ENCODE measurements at places on chromosomes 13 and 19.

GRCh38 chr19:44671400-44671799 is at the start of gene CEACAM19:
TSS of gene CEACAM19 (plus strand) at chr19:44671482. CDS start at chr19:44671932, 450 bp downstream.
- no peak for DNase-seq

DNA sequence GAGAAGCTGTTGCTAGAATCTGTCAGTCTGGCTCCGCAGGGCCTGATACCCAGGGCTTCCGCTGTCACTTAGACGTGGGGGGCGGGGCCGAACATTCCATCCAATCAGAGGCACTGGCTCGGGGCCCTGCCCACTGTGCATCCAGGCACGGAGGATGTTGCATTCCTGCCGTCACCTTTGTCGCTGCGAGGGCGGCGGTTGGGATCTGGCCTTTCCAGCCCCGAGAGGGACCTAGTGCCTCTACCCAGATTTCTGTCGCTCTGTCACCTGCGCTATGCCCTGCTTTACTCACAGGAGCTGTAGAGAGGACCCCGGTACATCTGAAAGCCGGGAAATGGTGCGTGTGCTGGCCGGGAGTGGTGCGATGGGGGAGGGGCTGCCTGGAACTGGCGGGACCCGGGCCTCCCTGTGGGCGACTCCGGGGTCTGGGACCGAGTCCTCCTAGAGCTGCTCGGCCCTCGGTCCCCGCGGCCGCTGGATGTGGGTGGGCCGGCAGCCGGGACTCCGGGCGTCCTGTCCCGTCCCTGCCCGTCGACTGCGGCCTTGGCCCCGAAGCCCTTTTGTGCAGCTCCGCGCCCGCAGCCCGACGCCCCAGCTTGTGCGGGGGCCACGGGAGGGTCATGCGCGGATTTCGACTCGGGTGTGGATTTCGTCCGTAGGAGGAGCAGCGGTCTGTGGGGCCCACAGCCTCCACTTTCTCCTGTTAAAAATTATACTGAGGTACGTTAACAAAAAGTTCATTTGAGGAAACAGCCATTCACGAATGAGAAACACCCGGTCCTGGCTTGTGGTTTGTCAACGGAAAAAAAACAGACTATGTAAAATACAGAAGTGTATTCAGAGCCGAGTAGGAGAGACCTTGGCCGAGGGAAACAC is at the start of gene ZNF439:
Gene ZNF439, plus strand, starts transcription at position 133 of the 876 bp plus-strand sequence. Its CDS starts 142 bp downstream, at position 275.
- DNase-seq, result peak; percentile 80

- no peak for DNase-seq
These were observed 101.4 kb upstream of the GPR12 start for GRCh38 chr13:26861941-26862340.

GRCh38 chr19:52492201-52492993 is 35.1 kb upstream of the ZNF808 start:
- DNase-seq, result no peak

- peak; percentile 92 for DNase-seq
These were observed 5.2 kb upstream of the CEACAM18 start for GRCh38 chr19:51473009-51473707.

GRCh38 chr13:42880056-42880605 is 98.7 kb downstream of the FAM216B start:
- DNase-seq, result no peak

DNA sequence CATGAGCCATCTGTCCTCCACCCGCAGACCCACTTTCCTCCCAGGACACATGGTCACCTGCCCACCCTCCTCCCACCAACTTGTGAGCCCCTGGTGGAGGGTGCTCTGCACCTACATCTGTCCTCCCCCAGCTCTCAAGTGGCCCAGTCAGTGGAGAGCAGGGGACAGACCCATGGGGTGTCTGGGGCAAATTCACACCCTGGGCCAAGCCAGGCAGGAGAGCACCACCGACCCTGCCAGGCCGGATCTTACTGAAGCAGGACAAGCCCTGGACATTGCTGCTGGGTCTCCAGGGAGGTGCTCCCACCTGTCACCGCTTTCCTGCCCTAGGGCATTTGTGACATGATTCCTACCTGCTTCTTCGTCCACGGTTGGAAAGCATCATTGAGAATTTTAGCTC is 221.6 kb downstream of the TUBA3C start:
- DNase-seq, result no peak

GRCh38 chr19:5993201-5993600 is 15.3 kb upstream of the RANBP3 start:
- DNase-seq, result no peak

DNA sequence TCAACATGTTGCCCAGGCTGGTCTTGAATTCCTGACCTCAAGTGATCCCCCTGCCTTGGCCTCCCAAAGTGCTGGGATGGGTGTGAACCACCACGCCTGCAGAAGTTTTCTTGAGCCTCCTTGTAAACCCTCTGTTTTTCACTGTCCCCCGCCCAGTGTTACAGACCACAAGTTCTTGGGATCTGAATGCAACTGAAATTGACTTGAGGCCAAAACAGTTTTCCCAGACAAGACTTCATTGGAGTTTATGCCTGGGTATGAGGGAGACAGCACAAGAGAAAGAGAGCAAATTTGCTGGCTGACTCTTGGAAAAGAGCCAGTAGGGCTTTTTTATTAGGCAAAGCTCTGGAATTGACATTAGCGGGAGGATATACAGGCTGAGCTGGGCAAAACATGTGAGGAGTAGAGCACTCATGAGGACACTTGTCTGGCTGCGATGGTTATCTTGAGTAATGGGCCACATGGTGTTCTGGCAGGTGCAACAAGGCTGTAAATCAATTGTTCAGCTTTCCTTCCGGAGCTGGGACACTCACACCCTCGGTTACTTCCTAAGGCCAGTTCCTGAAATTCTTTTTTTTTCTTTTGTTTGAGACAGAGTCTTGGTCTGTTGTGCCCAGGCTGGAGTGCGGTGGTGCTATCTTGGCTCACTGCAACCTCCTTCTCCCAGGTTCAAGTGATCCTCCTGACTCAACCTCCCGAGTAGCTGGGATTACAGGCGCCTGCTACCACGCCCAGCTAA is 12.7 kb upstream of the HNRNPL start:
- no peak for DNase-seq

GRCh38 chr19:49152119-49152550 is 3.1 kb downstream of the HRC start:
- no peak for DNase-seq

GRCh38 chr13:41398494-41399170 is 58.7 kb upstream of the RGCC start:
- DNase-seq, result no peak

DNA sequence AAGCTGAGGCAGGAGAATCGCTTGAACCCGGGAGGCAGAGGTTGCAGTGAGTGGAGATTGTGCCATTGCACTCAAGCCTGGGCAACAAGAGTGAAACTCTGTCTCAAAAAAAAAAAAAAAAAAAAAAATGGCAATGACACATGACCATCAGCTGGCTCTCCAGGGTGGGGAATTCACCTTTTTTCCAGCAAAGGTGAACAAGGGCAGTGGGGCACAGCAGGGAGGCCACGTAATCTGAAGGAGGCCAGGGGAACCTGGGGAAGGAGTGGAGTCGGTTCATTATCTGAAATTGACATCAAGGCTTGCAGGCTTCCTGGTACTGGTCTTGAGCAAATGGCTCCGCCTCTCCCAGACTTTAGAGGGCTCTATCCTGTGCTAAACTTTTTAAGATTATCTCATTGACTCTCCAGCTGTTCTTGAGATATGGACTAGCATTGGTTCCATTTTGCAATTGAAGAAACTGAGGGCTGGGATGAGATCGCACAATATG is 28.1 kb downstream of the KEAP1 start:
- DNase-seq, result no peak

DNA sequence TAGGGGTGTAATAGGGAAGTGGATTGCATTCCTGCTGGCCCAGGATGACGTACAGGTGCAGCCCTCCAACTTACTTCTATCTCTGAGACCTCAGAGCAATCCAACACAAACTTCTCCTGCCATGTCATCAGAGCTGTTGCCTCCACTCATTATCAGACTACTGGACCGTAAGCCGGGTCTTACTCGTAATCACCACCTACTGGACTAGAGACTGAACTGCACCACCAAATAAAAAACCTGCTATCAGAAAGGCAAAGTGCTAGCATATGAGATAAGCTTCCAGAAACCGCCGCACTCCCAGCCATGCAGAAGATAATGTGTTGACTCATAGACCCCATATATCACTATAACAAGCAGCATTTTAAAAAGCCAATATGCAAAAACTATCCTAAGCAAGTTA is 102.0 kb downstream of the SLITRK1 start:
- DNase-seq, result no peak

DNA sequence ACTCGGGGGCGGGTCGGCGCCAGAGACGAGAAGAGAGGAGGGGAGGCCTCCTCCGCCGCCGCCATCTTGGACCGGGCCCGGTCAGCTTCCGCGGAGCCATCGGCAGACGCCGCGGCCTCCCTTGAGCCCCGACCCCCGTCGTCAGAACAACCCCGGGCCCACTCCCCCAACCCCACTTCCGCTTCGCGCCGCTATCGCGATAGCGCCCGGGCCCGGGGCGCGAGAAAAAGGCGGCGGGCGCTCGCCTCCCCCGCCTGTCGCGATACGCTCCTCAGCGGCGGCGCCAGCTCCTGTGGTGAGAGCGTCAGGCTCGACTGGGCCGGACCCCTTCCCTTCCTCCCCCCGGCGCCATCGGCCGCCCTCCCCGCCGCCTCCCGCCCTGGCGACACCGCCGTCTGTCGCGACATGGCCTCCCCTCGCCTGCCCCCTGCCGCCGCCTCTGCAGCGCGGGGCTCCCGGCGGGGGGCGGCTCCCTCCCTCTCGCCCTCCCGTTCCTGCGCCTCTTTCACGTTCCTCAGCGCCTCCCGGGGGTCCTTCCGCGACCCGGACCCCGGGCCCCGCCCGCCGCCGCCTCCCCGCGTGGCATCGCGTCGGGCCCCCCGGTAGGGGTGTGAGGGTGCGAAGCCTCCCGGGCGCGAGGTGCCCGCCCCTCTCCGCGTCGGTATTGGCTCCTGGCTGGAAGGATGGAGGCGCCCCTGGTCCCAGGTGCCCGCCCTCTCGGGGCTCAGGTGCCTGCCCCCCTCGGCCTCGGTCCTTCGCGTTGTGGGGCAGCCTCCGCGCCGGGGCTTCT is at the start of gene CNOT3:
Gene CNOT3, plus strand, starts transcription at position 64 of the 790 bp plus-strand sequence. CDS start 5,217 bp downstream, outside the sequence.
- DNase-seq, result no peak

GRCh38 chr19:13396250-13397080 is 109.8 kb downstream of the CACNA1A start:
- no peak for DNase-seq

DNA sequence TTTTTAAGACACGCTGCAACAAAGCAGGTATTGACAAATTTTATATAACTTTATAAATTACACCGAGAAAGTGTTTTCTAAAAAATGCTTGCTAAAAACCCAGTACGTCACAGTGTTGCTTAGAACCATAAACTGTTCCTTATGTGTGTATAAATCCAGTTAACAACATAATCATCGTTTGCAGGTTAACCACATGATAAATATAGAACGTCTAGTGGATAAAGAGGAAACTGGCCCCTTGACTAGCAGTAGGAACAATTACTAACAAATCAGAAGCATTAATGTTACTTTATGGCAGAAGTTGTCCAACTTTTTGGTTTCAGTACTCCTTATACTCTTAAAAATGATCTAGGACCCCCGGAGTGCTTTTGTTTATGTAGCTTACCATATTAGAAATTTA is 1.2 kb downstream of the BRCA2 start:
- no peak for DNase-seq

DNA sequence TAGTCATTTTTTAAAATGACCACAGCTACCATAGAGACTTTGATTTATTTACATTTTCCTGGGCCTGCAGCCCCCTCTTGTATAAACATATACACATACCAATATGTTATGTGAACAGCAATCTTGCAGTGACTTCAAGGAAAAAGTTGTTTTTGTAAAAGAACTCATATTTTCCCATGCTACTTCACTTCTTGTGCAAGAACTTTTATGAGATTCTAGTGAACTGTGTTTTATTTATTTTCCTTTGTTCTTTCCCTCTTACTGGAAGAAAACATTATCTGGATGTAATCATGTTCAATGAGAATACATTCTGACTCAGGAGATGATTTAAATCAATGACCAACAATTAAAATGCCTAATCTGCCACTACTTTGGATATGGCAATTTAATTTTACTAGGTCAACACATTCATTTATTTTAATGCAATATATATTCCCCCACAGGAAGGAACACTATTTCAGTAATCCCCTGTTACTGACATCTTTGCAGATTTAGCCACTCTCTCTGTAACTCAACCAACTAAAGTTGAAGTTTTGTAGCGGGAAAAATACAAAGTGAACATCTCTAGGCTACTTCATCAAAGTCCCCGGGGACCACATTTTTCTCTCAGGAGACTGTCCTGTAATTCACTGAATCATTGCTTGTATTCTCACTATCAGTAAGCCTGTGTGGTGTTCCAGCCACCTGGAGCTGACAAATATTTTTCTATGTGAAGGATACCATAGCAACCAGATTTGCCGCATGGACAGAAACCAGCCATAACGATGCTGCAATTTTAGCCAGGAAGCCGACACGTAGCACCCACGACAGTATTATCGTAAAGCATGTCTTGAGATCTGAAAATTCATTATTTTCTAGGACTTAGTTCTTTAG is 90.5 kb downstream of the STARD13 start:
- DNase-seq, result no peak

Measured in stimulated activated CD4-positive, alpha-beta T cell treated with anti-CD3 and anti-CD28 coated beads, Interleukin-1b, Interleukin-23, amount 100 ng/mL, for 1 hour (primary cell).